T-helper 2 cell (primary cell): ENCODE measurements at places on chromosomes 5 and 9.

- DNase-seq = no peak
Observed at GRCh38 chr5:7852542-7852941, 1.6 kb upstream of the CFAP90 start.

GRCh38 chr5:87877495-87877894, 391.1 kb downstream of the TMEM161B start:
- DNase-seq = no peak

- no peak for DNase-seq
Observed at GRCh38 chr5:160097991-160098390, 21.3 kb downstream of the PWWP2A start.

DNA sequence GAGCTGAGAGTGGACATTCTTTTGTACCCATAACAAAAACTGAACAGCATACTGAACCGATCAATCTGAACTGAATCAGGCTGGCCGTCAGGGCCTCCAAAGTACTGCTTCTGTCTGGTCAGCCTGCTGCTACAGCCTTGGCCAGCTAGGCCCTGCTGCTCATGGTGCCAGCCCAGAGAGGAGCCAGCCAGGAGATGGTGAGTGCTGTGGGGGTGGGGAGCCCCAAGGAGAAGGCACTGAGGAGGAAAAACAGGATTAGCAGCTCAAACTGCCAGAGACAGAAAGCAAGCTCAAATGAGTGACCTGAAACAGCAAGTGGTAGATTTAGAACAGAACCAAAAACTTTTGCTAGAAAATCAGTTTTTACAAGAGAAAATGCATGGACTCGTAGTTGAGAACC, 23.9 kb downstream of the SRP19 start:
- no peak for DNase-seq

GRCh38 chr9:128595471-128595870, 43.1 kb downstream of the SPTAN1 start:
- peak; percentile 51 for DNase-seq

DNA sequence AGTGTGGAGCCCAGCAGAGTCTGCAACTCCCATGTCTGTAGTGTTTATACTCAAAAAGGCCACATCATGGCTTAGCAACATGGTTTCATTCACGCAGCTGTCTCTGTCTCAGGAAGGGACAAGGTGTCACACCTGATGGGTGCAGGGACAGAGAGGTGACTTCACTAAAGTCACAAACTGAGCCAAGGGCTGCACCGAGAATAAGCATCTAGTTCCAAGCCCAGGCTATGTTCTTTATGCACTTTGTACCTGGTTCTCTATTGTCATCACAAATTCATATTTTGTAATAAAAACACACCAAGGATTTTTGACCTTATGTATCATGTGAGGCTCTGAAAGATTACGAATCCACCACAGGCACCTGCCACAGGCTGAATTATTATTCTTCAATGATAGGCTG, 64.9 kb upstream of the STK32A start:
- DNase-seq = no peak

GRCh38 chr5:116411101-116411571, 163.5 kb downstream of the SEMA6A start:
- DNase-seq = no peak

GRCh38 chr5:150343994-150344631, 13.4 kb upstream of the TCOF1 start:
- DNase-seq = no peak

DNA sequence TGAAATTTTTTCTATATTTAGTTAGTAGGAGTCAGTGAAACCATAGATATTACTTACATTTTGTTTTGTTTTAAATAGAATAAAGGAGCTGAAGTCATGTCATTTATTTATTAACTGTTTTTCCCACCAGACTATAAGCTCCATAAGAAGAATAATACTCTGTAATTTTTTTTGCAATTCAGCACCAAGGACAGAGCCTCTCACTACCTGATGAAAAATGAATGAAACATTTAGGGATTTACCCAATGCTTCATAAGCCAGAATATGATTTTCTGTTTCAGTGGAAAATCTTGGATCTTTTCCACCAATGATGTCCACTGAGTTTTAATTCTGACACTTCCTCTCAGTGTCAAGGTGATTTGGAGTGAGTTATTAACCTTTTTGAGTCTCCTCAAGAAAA, 624.9 kb upstream of the GRAMD2B start:
- DNase-seq = no peak

- no peak for DNase-seq
Observed at GRCh38 chr5:158658446-158659230, 441.1 kb downstream of the EBF1 start.
